ENCODE measurements at places on chromosomes 7 and 10.
A peak's percentile ranks its signal among the peaks of the same experiment; 100 is the strongest.

- no peak for DNase-seq
These were observed 50.0 kb upstream of the EMX2 start for GRCh38 chr10:117492504-117492903.

- DNase-seq: no peak
These were observed 1.3 kb downstream of the PGAM2 start for GRCh38 chr7:44063894-44064651.

DNA sequence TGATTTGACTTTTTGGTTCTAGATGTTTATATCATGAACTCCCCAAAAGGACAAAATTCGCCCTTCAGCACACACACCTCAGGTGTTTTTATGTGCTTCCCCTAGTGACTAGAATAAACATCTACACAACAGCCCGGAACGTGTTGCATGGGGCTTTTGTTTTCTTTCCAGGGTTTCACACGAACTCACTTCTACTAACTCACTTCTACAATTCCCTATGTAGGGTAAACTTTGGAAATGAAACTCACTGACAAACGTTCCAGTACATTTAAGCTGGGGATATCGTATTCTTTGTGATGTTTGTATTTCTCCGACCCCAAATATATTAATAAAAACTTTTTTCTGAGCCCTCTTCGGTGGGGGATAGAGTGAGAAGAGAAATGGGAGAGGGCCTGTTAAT lies 1.4 kb downstream of the TRA2A start:
- DNase-seq: no peak

GRCh38 chr7:91041901-91042484 lies 222.2 kb upstream of the FZD1 start:
- DNase-seq: no peak

DNA sequence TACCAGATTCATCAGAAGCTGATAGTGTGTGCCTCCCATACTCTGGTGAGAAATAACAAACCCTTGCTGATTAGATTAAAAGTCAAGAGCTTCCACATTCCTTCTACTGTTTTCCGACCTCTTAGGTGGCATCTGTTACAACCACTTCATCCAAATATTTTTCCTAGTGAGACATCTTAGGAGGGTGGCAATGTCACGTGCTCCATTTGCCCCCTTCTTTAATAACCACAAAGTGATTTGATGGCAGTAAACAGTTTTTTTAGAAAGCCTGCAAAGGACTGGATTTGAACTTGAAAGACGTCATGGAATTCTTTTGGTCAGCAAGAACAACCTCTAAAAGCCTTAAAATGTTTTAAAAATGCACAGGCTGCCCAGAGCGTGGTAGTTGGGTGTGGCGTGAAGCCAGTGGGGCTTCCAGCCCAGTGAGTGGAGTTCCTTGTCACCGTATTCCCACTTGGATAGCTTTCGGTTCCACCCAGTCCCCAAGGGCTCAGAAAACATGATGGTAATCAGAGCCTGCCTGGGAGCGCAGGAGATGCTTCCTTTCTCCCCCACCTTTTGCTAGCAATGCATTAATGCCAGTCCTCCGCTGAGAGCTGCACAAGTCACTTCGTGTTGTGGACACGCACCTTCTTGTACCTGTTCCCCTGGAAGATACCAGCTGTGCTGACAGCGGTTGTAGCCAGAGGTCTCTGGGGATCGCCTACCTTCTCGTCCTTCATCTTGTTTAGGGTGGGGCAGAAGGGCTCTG lies 256.4 kb downstream of the KIAA1217 start:
- DNase-seq: no peak

GRCh38 chr7:65304175-65304574 lies 69.5 kb upstream of the ZNF92 start:
- no peak for DNase-seq

DNA sequence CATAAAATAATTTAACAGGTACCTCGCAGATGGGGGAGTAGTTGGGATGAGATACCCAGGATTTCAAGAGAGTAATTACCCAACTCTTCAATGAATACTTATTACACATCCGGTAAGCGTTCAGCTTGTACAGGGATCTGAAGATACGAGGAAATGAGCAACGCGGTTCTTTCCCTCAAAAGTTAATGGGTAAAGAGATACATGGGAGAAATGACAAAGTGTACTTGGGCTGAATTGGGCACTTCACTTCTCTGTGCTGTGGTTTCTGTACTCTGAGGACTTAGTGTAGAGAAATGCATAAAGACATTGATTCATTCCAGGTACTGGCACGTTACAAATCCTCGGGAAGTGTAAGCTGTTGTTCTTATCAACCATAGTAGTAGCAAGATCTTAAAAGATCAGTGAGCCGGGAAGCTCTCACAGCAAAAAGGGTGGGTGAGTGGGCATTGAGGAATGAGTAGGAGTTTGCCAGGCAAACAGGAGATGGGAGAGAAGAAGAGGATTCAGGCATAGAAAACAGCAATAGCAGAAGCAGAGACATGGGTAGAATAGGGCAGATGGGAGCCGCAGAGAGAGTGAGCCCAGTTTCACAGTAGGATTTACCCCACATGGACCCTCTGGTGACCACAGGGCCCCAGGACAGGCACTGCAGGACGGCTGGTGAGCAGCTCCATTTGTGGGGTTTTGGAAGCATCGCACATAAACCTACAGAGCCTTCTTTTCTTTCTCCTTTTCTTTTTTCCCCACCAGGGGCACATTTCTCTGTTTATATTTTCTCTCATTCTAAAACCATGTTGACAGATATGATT lies 304.3 kb upstream of the PITRM1 start:
- no peak for DNase-seq

DNA sequence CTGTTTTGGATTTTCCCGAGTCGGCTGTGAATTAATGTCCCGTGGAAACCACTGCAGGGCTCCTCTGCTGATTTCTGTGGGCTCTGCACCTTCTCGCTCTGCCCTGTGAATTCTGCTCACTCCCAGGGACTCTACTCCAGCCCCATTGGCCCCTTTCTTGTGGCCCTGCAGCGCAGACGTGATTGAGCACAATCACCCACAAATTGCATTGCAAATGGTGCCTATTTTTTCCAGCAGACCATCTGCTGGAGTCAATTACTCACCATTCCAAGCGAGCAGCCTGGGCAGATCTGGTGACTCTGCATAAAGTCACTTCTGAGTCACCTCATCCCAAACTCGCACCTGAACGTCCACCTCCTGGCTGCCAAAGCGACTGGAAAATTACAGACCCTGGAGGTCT lies 235.8 kb downstream of the PAXIP1 start:
- DNase-seq: no peak

- no peak for DNase-seq
These were observed 44.7 kb downstream of the GRK5 start for GRCh38 chr10:119252051-119252465.

DNA sequence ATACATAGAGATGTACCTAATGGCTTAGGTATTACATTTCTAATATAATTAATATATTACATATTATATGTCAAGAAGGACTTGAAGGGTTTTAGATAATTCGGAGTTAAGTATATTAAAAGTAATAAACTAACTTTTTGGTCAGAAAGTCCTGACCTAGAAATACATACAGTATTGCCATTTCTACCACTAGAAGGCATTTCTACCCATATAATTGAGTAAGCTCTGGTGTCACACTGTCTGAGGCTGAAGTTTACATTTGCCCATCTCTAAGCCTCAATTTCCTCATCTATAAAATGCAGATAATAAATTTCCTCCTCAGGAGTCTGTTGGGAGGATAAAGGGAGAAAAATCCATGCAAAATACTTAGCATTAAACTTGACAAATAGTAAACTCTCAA lies 7.1 kb downstream of the FKBP14 start:
- no peak for DNase-seq

GRCh38 chr10:50512743-50513416 lies 110.9 kb downstream of the SGMS1 start:
- no peak for DNase-seq

- DNase-seq: no peak
These were observed 30.6 kb upstream of the UBE2D1 start for GRCh38 chr10:58304099-58304633.

DNA sequence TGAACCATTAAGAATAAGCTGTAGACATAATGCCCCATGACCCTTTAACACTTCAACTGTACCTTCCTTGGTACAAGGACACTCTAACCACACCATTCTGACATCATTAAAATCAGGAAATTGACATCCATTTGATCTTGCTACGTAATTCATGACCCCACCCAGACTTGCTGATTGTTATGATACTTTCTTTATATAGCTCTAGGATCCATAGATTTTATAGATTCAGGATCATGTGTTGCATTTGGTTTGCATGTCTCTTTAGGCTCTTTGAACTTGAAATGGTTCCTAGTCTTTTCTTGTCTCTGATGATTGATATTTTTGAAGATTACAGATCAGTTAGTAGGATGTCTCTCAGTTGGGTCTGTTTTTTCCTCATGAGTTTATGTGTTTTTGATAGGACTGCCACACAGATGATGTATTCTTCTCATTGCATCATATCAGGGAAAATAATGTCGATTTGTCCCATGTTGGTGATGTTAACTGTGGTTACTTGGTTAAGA lies 13.5 kb downstream of the CCM2 start:
- DNase-seq: no peak

DNA sequence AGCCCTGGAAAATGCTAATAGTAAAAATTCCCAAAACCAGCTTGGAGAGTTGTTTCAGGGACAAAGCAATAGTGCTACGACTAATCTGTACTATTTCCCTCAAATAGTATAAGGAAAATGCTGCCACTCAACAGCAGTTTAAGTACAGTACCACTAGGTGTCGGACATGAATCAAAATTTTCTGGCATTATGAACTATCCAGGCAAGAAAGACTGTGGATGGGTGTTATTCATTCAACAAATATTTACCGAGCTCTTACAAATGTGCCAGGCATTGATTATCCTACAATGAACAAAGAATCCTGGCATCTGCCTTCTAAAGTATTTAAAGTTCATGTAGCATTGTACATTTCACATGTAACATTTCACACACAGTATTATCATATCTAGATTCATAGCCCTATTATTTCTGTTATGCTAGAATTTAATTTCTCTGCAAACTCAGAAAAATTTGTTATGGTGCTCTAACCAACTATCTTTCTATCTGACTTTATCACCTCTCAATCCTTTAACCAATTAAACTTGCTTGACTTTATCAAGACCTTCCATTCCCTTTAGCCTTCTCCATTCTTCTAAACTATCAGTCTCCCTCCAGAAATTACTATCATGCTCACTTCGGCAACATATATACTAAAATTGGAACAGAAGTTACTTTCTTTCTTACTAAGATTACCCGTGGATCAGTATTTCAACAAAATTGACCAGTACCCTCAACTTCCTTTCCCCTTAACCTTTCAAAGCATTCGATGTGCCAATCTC lies 80.6 kb downstream of the ARHGAP21 start:
- DNase-seq: no peak

GRCh38 chr7:117728890-117729624 lies 144.2 kb downstream of the CTTNBP2 start:
- no peak for DNase-seq

DNA sequence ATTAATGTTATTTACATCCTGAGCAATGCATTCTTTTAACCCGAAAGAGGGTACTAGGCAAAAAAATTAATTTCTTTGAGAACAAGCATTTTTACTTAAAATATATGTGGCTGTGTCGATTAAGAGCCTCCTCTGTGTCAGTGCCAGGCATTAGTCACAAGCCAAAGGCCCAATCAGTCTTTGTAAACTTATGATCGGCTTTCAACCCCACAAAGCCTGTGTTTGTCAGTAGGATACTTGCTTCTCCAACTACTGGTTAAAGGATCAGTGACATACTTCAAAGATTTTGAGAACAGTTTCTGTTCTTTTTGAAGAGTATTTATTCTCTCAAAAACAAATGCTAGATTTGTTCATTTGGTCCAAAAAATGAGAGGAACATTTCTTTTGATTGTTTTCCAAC lies 159.3 kb downstream of the NRCAM start:
- no peak for DNase-seq

- DNase-seq: peak; percentile 54
These were observed 1.3 kb downstream of the CYTH3 start for GRCh38 chr7:6271060-6271658.

DNA sequence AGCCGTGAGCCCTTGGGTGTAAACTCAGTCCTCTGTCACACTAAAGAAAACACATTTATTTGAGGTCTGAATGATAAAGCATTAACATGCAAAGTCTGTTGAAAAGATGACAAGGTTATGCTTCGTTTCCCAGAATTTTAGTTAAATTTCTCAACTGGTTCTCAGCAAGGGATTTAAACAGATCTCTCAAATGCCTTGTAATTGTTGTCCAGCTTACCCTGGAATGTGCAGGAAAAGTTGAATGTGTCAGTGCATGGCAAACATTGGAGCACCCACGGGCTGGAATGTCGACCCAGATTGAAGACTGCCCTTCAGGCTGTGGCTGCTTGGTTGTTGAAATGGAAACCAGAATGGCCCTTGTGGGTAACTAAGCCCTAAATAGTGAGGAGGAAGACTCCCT lies 191.8 kb downstream of the TRIL start:
- DNase-seq: no peak

DNA sequence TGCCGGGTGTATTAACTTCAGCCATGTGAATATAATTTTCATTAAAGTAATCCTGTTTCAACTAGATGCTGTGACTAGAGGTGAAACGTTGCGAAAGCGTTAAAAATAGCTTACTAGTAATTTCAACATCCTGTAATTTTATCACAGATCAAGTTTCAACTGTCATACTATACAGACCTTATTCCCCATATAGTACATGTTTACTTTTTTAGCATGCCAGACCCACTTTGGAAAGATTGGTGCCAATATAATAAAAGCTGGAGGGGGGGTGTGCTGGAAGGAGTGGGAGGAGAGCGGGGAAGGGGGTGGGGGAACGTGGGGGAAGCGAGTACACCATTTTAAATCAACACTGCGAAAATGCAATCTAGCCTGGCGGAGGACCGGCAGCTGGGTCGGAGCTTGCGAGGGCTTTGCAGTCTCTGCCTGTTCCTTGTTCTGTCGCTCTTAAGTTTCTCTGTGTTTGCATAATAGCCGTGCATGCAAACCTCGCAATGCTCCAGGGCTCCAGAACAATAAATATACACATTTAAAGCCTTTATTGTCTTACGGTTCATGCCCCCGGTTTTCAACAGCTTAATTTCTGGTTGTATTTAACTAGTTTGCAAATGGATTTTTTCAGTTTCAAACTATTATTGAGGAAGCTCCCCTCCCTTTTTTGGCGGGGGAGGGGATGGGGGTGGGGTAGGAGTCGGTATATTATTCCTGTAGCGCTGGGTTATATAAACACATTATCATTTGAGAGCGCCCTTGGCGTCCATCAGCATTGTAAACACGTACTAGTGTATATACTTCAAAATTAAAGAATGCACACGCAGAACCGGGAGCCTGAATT lies 1.3 kb upstream of the ARID5B start:
- DNase-seq: peak; percentile 59

GRCh38 chr10:17479822-17480221 lies 25.4 kb upstream of the ST8SIA6 start:
- no peak for DNase-seq
